Stimulated activated CD4-positive, alpha-beta T cell treated with anti-CD3 and anti-CD28 coated beads, Interleukin-12 subunit alpha, Interleukin-12 subunit beta, amount 100 ng/mL, for 48 hours (primary cell): ENCODE measurements at places on chromosomes 12 and 14.

DNA sequence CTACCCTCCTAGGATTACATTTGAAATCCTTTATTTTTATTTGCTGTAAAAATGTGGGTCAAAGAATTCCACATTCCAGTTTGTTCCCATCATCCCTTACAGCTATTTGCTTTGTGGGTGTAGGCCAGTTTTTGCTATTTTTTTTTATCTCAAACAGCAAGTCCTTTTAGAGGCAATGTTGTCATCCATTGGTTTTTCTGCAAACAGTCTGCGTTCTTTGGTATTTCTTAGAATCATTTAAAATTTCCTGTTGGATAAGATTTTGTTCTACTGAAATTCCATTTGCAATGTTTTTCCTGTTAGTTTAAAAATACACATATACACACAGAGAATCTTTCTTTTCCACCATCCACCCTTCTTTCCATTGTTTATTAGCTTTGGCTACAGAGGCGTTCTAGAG lies 53.3 kb upstream of the STK38L start:
- DNase-seq = no peak

- DNase-seq = no peak
These were observed 51.7 kb upstream of the KICS2 start for GRCh38 chr12:64273527-64274403.

- DNase-seq = no peak
These were observed 53.7 kb upstream of the PLEKHA5 start for GRCh38 chr12:19075711-19076340.

- DNase-seq = no peak
These were observed 11.7 kb upstream of the PRB4 start for GRCh38 chr12:11321980-11322379.

DNA sequence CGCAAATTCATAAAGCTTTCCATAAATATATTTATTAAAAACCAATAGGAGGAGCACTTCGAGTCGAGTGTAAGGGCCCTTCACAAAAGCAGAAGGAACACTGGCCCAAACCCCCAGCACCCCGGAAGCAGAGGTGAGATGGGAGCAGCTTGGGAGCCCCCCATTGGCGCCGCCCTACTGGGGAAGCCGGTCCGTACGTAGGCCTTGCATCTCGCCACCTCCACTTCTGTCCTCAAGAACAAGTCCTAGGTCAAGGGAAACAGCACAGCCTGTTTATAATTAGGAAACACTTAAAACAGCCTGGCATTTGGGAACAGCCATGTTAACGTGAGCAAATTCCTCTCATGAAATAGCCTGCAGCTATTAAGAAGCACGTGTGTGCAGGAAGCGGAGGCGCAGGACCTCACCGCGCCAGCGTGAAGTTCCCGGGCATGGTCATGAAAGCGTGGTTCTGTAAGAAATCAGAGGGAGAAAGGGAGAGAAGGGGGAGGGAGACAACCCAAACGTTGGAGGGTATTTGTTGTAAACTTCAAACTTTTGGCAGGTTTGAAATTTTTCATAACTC lies 7.7 kb downstream of the ANKRD9 start:
- DNase-seq = no peak

- DNase-seq = no peak
These were observed 6.5 kb upstream of the PPFIBP1 start for GRCh38 chr12:27517546-27517945.

DNA sequence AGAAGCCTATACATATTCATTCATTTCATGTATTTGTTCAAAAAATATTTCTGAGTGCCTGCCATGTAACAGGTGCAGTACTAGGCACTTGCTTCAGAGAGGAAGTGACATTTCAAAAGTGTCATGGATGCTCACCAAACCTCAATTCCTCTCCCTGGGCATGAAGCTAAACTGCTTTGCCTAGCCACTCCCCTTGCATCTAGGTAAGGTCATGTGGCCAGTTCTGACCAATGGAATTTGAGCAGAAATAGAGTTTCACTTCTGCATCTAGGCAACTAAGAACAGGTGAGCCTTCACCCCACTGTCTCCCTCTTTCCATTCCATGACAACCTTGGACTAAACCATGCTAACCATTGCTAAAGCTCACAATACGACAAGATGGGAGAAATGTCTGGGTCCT lies 27.6 kb downstream of the TC2N start:
- DNase-seq = no peak

DNA sequence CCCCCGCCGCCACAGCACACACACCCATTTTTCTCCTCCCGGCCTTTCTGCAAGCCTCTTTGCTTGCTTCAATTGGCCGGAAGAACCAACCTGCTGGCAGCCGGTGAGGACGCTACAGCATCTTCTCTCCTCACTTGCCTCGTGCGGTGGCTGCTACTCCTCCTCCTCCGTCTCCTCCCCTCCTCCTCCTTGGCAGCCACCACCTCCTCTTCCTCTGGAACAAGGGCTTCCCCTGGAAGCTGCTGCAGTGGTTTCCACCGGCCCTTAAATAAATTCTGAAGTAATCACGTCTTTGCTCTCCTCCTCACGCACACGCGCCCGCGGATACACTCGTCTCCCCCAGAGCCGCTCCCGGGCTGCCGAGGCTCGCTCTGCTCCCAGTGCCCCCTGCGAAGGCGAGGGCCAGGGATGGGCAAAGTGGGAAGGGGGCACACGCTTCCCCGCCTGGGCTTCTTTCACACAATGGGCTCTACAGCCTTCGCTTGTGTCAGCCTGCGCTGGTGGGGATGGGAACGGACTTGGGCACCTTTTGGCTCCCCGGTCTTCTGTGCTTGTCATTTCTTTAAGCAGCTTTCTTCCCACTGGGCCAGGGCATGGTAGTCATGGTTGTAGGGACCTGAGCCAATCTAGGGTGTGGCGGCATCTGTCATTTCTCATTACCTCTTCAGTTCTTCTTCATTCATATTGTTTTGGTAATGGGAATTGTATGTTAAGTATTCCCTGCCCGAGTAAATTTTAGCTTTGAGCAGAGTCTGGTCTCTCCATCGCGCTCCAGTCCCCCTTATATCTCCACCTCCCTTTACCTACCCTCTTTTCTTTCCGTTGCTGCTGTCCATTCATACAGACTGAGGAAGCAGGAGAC lies at the start of gene PPFIA2:
PPFIA2 (minus strand) TSS at position 161 of the 862 bp plus-strand sequence.
- peak; percentile 9 for DNase-seq

DNA sequence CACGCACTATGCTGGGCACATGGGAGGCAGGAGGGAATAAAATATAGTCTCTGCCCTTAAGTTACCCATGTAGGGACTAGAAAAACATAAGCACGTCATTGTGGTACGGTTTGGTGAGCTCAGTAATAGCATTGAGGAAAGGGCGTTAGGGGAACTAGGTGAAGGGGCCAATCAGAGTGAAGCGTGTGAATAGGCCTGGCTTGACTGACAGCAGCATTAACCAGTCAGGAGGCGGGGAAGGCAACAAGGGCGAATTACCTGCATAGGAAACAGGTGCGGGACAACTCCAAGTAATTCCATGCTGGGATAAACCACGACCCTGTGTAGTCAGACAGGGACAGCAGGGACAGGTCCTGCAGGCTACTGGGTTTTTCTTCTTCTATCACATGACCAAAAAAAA lies 107.7 kb downstream of the UNC79 start:
- no peak for DNase-seq

- no peak for DNase-seq
These were observed 25.4 kb upstream of the TCL1A start for GRCh38 chr14:95739356-95739755.

DNA sequence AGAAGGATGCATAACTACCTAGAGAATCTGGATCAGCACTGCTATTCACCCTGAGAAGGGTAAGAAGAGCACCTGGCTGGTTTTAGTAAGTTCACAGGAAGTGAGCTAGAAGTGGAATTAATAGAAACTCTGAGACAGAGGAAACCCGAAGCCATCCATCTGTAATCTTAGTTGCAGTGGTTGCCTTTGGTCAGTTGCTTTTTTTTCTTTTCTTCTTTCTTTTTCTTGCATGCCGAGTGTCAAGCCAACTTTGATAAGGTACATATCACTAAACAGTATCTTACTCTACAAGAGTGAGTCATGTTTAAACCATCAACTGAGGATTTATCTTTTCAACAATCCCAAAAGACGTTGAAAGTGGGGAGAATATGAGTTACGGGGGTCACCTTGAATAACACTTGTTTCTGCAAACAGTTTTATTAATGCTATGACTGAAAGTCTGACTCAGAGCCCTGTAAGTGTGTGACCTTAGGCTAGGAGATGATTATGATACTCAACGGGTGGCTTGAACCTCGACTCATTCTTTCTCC lies 26.7 kb downstream of the C12orf75 start:
- no peak for DNase-seq

DNA sequence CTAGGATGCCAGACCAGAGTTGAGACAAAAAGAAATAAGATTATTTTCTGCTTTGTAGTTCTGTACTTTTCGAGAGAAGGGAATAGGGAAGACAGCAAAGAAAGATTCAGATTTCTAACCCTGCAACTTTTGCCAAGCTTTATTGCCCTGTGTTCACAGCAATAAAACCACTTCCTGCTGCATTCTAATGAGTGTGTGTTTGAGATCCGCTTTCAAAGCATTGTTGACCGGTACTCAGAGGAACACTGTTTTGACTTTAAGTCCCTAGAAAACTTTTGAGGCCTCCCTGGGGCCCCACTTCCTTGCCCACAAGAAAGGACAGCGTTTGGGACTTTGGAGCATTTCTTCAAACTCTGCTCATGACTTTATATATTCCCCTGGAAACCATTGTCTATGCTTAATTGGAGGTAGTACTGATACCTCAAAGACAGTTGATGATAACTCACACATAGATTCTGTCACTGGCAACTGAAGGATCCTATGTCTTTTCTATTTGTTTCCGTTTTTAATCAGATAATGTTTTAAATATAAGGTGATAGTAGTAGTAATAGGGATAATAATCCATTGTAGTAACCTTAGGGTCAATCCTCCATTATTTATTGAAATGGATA lies 1.3 kb downstream of the RNASE6 start:
- DNase-seq = peak; percentile 9

GRCh38 chr12:22014783-22015144 lies 31.3 kb upstream of the CMAS start:
- no peak for DNase-seq

- DNase-seq = no peak
These were observed 53.2 kb downstream of the TSPAN19 start for GRCh38 chr12:84982888-84983287.

- DNase-seq = no peak
These were observed 54.9 kb downstream of the IRAK3 start for GRCh38 chr12:66243911-66244310.

DNA sequence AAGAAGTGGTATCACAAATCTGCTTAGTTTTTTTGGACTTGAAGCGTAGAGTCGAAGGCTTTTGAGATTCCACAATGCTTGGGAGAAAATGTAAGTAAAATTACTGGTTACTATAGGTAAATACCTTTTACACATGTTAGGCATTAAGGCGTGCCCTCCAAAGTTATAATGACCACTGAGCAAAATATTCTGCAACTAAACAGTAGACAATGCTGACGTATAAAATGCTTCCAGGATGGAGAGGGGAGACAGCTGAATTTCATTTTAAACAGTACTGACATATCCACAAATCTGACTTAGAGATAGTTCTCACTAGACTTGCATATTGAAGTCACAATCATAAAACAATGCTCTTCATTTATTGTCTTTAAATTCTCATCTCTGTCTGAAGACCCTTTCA lies 144.5 kb upstream of the DCN start:
- DNase-seq = no peak

DNA sequence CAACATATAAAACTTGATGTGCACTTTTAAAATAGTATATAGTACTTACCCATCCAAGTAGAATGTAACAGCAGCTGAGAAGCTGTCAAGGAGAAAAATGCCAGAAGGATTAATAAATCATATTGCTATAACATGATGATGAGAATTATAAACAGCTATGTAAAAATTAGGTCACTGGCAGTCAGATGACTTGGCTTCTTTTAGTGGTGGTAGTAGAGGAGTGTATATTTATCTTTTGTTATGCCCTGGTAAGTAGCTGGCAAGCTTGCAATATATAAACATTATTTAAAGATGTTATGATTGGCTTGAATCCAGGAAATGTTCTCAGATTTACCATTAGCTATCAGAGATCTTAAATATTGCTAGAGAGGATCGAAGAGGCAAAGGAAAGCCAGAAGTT lies 471.0 kb upstream of the MGAT4C start:
- no peak for DNase-seq

GRCh38 chr12:29228474-29229157 lies 79.5 kb downstream of the FAR2 start:
- no peak for DNase-seq

GRCh38 chr14:63770187-63770807 lies 42.4 kb upstream of the SGPP1 start:
- peak; percentile 30 for DNase-seq

DNA sequence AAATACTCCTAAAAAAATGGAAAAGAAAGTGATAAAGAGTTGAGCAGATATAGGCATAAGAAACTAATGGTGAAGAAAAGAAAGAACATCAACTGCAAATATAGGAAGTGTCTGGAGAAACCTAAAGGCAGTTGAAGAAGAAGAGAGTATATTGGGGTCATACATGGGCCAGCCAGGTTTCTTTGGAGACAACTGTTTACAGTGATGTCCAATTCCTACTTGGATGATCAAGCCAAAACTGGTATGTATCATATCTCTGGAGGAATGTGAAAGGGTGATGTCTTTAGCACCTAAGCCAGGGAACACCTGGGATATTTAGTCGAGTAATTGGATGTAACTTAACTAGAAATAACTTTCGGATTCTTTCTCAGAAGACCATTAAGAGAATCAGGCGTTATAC lies 129.3 kb upstream of the FLRT2 start:
- DNase-seq = no peak

DNA sequence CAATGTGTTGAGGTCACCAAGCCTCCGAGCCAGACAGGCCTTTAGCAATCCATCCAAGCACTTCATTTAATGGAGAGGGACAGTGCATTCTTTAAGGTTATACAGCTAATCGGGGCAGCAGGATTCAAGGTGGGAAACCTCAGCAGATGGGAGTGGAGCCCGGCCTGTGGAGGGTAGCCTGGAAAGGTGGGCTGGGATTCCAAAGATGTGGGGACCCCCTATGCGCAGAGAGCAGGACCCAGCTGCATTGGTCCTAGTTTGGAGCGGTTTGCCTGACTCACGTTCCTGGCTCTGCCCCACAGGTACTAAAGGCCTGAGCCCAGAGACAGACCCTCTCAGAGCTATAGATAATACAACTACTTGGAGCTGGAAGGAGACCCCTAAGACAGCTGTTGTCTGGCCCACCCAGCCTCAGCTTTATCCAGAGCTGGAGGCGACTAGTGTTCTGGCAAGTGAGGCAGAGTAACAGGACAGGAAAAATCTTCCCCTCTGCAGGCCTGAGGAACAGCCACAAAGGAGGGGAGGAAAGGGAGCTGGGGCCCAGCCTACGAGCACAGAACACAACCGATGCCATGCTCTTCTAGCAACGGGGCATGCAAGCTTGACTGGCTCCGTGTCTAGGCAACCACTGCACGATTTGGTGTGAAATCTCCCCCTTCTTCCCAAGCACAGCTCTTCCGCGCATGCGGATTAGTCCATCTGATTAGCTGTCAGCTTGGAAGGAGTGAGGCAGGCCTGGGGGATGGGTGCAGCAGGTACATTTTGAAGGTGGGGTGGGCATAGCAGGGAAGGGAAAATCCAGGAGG lies 1.1 kb upstream of the MYH7 start:
- no peak for DNase-seq

DNA sequence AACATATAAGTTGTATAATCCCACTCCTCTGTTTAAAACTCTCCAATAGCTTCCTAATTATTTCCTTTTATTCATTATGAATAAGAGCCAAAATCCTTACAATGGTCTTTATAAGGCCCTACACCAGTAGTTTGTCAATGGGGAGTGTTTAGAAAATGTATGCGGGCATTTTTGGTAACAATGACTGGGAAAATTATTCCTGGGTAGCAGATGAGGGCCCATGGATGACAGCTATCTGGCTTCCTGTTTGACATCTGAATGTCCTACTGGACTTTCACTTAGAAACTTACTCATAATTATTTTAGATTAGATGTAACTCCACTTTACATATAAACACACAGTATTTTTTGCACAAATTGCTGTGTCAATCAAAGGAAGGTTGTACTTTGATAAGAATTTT lies 101.2 kb downstream of the PAPLN start:
- DNase-seq = no peak
